Right ventricle myocardium superior (tissue), 1 donor: ENCODE measurements at places on chromosomes 11 and 22. TPM values are rescaled to one million over a fixed set of nuclear protein-coding genes. Genes with fewer than 3 reads are reported as not detected.

DNA sequence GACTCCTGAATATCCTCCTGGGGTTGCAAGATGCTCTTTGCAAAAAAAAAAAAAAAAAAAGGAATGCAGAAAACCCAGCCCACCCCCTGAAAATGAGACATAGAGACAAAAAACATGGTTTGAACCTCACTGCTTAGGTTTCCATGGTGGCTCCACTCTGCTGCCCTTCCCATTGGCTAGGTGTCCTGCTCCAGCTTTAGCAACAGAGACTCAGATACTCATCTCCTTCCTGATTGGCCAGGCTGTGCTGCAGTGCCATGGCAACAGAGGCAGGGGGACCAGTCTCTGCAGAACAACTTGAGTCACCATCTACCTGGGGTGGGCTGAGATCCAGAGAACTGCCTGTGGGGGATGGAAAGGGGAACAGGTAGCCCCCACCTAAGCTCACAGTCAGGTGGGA, 17.4 kb upstream of the YWHAH start:
- DNase-seq: no peak

DNA sequence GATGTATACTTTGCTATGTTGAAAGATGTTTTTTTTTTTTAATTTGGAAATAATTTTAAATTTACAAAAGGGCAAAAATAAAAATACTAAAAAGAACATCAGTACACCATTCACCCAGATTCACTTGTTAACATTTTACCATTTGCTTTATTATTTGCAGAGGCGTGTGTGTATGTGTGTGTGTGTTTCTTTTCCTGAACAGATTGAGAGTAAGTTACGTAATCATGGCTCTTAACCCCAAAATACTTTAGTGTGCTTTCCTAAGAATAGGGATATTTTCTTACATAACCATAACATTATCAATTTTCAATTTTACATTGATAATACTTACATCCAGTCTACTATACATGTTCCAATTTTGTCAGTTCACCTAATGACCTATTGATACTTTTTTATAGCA, 91.5 kb upstream of the HORMAD2 start:
- DNase-seq: no peak

DNA sequence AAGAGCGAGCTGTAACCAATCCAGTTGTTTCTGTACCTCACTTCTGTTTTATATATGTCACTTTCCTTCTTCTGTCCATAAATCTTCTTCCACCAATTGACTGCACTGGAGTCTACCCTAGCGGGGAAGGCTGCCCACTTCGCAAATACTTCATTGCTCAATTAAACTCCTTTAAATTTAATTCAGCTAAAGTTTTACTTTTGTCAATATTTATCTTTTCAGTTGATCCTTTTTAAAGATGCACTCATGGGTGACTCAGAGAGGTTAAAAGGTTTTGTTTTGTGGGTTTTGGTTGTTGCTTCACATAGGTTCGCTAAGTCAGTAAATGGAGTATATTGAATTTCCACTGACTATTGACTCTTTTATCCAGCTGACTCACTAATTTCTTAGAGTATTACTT, 597.2 kb downstream of the DLG2 start:
- DNase-seq: no peak

- DNase-seq: no peak
Measured at GRCh38 chr11:102810950-102811660, 13.1 kb upstream of the MMP1 start.

DNA sequence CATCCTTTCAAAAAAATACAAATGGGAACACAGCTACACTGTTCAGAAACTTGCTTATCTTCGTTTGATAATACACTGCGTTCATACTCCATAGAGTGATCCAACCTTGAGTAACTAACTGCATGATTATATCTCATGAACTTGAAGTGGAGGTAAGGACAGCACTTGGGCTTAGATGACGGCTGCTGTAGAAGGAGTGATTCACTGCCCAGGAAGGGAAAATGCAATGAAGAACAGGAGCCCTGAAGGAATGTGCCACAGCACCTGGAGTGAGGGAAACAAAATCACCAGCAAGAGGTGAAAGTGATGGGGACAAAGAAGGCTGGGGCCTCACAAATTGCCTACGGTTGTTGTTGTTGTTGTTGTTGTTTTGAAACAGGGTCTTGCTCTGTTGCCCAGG, 44.1 kb upstream of the SC5D start:
- no peak for DNase-seq

DNA sequence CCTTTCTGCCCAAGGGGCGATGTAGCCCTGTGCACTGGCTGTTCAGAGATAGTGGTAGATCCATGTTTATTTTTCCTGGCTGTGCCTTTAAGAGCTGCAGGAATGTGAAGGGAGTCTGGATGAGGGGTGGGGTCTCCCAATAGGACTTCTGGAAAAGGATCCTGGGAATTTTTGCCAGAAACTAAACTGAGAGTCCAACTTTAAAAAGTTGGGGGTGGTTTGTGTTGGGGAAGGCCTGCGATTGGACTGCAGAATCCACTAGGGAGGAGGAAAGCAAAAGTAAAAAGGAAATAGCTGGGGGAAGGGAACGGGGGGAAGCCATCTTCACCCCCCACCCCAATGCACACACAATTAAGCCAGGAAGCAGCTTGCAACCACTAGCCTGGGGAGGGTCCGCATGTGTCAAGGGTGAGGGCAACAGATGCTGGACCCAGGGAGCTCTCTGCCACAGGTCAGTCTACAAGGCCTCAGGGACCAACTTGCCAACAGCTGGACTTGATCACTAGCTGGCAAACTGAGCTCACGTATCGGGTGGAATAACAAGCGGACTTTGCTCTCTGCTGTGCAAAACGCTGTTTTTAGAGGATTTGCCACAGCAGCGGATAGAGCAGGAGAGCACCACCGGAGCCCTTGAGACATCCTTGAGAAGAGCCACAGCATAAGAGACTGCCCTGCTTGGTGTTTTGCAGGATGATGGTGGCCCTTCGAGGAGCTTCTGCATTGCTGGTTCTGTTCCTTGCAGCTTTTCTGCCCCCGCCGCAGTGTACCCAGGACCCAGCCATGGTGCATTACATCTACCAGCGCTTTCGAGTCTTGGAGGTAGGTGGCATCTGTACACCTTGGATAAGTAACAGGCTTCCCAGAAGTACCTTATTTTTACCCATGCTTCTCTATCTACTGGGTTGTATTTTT, at the start of gene OLFML1:
Gene OLFML1, plus strand, starts transcription at position 321 of the 912 bp plus-strand sequence. Its CDS starts 370 bp downstream, at position 691.
- peak; percentile 59 for DNase-seq

GRCh38 chr11:2107941-2108630, 31.1 kb downstream of the IGF2 start:
- peak; percentile 26 for DNase-seq

- no peak for DNase-seq
Measured at GRCh38 chr22:43227239-43227630, 40.3 kb upstream of the TTLL12 start.

DNA sequence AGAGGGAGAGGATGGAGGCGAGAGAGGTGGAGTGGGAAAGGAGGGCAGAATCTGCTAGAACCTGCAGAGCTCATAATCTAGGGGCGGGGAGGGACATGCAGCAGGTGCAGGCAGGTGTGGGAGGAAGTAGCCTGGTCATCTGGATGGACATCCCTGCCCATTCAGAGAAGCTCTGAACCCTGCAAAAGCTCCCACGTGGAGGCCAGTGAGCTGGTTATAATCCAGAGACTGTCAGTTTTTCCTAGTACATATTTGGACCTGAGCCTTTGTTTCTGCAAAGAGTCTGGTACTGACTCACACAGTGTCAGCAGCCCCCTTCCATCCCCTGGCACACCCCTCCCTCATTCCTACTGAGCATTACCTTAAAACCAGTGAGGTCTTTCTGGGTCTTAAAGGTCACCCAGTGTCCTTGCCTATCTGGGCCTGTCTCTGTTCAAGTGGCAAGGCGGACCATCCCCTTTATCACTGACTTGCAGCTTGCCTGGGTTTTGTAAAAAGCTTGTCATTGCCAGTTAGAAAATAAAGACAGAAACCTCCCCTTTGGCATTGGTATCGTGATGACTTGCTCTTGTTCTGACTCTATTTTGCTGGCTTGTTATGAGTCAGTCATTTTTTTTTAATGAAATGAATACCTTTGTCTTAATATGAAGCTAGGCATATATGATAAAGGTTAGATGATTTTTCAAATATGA, 26.1 kb downstream of the PTPRJ start:
- DNase-seq: no peak

- peak; percentile 51 for DNase-seq
Measured at GRCh38 chr22:35301372-35301874, 1.7 kb downstream of the TOM1 start.

DNA sequence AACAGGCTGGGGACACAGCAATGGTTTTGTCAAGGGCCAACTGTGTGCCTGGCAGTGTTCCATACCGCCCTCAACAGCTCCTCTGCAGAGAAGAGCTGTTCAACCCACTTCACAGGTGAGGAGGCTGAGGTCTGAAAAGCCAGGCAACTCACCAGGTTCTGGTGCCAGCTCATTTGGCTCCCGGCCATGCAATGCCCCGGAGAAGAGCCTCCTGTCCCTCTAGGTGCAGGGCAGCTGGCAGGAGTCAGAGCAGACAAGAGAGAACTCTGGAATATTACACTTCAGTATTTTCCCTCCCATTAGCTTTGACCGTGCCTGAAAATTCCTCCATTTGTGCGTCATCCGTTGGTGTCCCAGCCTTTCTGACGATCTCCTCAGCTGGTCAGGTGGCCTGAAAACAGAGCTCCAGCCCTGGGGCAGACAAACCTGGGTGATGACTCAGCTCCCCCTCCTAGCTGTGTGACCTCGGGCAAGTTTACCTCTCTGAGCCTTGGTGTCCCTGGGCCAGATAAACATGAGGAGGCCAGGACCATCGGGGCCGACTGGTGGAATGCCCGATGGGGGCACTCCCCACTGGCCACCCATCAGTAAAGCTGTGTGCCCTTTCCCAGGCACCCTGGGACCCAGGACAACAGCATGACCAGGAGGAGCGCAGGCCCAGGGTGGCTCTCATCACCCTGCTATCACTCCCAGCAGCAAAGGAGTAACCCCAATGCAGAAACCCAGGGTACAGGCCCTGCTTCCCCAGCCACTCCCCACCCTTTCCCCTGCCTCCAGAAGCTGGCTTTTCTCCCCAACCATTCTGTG, 9.6 kb upstream of the C1QTNF6 start:
- DNase-seq: peak; percentile 66

- DNase-seq: no peak
Measured at GRCh38 chr11:66557733-66558326, 10.6 kb downstream of the CTSF start.

- peak; percentile 39 for DNase-seq
Measured at GRCh38 chr11:104705490-104706190, 192.6 kb downstream of the CASP12 start.

- peak; percentile 94 for DNase-seq
Measured at GRCh38 chr11:844693-845644, 2.3 kb downstream of the TSPAN4 start.

- no peak for DNase-seq
Measured at GRCh38 chr11:58998480-58999290, 59.4 kb downstream of the GLYATL1 start.

GRCh38 chr11:77409046-77409445, 64.8 kb downstream of the PAK1 start:
- DNase-seq: no peak

DNA sequence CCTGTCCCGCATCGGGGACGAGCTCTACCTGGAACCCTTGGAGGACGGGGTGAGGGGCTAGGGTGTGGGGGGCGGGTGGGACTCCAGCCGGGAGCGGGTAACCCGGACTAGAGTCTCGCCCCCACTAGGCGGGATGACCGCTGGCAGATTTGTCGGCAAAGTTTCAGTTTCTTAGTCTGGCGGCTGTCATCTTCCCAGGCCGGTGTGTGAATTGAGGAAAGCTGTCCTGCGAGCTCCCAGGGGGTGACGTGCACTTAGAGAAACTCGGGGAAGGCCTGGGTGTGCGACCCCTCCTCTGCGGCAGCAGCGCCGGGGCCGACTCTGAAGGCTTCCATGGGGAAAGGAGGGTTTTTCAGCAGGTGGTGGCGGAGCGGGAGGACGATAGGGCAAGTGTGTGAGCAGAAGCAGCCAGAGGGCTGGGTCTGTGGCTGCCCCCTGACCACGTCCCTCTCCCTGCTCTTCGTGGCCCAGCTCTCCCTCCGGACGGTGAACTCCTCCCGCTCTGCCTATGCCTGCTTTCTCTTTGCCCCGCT, 463 bp downstream of the RAD9A start:
- DNase-seq: no peak

DNA sequence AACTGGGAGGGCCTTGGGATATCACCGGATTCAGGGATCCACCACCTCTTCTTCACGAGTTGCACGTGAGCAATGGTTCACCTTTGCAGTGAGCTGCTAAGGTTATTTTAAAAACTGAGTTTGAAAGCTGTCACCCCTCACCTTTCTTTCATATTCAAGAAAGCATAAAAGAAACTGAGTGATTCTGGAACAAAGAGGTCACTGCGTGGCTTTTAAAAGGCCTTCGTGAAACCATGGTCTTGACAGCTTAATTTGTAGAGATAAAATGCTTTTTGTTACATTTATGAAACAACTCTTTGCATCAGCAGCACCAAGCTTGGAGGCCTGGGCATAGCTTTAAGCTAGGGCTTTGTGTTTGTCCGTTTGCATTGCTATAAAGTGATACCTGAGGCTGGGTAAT, 101.4 kb upstream of the NECTIN1 start:
- no peak for DNase-seq

GRCh38 chr11:109756951-109757350, 335.0 kb downstream of the C11orf87 start:
- DNase-seq: no peak

GNAZ gene
- total RNA-seq: 3.1 TPM

CDKN1C gene
- total RNA-seq: 37.7 TPM

GGT1 gene
- 1.5 TPM for total RNA-seq

OR52H1 gene
- total RNA-seq: not detected

INPP5J gene
- 15.4 TPM for total RNA-seq

CCDC81 gene
- 0.32 TPM for total RNA-seq
